Urothelium cell line (cell line): ENCODE measurements at places on chromosomes 12 and 14.

DNA sequence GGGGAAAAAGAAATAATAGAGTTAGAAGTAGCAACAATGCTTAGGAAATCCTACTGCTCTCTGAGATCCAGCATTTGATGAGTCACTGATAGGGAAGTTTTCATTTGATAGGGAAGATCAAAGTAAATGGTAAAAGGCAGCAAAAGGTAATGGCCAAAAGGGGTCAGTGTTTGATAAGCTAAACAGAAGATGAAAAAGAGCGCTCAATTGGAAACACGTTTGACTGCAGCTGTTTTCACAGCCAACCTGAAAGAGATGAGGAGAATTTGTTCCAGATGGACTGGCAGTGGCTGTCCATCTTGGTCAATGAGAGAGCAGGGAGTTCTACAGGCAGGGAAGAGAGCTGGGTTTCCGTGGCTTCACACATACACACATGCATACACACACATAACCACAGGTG is 264.2 kb downstream of the TMEM132C start:
- no peak for DNase-seq

DNA sequence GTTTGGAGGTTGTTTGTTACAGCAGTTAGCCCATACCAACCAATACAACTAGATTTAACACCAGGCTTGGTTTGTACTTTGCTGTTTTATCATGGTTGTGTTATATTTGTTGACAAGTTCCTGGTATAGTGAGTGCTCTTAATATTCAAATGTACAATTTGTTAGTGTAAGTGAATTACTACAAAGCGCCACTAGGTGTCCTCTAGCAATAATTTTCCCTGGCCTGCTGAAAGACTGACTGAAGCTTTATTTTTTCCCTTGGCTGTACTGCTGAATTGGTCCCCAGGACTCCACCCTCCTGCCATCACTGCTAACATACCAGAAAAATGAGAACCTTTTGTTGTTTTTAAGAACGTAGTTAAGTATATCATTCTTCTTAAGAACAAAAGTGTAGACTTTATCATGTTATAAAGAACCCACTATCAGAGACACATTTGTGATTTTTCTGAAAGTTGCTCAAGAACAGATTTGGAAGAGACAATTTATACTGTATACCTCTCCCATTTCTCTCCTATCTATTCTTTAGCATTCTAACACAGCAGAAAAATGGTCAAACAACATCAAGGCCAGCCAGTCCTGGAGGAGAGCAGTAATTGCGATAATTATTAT is 75.3 kb upstream of the FAR2 start:
- peak; percentile 23 for DNase-seq

DNA sequence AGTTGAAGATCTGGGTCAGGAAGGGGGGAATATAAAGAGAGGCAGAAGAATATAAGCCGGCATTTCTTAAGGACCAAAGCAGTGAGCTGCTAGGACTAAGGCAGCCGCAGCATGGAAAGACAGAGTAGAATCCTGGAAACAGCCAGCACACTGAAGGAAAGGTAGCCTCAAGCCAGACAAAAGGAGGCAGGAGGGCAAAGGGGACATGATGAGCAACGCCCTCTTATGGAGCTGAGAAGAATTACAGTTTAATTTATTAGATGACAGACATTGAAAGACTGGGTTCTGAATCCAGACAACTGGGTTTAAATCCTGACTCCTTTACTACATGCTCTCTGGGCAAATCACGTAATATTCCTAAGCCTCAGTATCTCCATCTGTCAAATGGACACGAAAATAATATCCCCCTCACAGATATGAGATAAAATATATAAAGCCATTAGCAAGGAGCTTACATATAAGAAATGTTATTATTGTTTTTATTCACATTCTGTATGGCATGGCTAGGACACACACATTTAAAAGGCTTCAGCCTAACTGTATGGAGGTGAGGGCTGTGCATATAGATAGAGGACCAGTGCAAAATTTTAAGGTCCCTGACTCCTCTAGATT is 8.1 kb upstream of the PCED1B start:
- DNase-seq, result no peak

DNA sequence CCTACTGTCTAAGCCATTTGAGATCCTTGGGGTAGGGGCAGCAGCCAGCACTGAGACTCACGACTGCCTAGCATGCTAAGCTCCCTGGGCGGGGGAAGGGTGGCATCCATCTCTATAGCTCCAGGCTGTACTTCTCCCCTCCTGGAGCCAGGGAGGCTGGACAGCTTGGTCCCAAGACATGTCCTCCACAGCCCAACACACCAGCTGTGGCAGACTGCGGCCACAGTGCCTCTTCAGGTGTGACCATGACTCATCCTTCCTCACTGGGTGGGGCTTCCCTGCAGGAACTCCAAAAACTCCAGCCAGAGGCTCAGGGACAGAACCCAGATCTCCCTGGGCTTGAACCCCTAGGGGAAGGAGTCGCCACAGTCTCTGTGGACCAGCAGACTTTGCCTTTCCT is 193.9 kb downstream of the GPHN start:
- no peak for DNase-seq

- DNase-seq, result no peak
These were observed 17.7 kb downstream of the C12orf71 start for GRCh38 chr12:27064397-27065342.

- no peak for DNase-seq
These were observed 2.7 kb downstream of the DEGS2 start for GRCh38 chr14:100156776-100157175.

GRCh38 chr12:56206452-56207166 is 15.1 kb downstream of the RNF41 start:
- DNase-seq, result no peak

DNA sequence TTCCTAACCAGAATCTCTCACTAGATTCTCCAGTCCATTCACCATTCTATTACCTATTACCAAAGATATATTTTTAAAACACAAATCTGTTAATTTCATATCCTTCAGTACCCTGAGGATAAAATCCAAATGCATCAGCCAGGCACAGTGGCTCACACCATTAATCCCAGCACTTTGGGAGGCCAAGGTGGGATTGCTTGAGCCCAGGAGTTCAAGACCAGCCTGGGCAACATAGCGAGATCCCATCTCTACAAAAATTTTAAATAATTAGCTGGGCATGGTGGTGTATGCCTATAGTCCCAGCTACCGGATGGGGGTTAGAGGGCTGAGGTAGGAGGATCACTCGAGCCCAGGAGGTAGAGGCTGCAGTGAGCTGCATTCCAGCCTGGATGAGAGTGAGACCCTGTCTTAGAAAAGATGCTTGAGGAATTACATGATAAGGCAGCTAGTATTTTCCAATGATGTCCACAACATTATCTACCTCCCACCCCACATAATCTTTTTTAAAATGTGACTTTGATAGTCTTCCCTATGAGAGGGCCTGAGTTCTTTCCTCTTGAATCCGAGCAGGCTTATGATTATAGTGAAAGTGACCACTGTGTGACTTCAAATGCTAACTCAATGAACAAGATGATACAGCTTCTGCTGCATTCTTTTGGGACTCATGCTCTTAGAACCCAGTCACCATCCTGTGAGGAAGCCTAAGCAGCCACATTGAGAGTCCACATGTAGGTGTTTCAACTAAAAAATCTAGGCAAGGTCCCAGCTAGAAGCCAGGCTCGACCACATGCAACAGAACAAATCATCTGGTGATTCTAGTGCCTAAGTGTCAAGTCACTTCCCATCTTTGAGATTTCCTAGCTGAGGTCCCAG is 18.0 kb downstream of the HECTD1 start:
- no peak for DNase-seq

GRCh38 chr12:92193063-92193462 is 47.4 kb upstream of the BTG1 start:
- no peak for DNase-seq

DNA sequence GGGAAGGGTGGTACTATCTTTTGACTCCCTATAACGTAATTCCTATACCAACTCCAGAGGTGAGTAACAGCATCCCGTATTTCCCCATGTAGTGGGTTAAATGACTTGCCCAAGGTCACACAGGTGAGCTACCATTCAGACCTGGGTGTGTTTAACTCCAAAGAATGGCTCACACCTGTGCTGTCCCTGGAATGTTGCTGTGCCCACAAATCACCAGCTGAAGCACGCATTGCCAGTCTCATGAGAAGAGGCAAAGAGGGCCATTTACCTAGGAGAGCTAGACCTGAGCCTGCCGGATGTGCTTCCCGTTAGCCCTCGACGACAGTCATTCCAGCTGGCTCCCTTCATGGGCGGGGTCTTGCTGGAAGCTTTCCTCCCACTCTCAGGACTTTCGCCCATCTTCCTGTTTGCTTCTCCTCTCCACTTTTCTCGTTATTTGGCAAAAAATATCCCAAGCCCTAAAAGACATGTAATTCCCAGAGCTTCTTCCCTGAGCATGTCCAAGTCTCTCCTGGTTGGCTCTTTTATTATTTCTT is 106.6 kb upstream of the VASH1 start:
- DNase-seq, result no peak

DNA sequence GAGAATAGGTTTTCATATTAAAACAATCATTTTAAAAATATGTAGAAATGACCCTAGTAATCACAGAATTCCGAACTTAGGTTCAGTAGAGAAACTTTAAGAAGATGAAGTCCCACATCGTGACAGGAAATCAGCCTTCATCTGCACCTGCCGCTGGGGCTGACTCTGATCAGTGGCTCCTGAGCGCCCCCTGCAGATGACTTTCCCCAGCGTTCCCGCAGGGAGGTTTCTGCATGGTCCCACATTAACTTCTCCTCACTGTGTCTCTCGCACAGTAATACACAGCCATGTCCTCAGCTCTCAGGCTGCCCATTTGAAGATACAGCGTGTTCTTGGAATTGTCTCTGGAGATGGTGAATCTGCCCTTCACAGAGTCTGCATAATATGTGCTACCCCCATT is 1131.1 kb downstream of the TMEM121 start:
- no peak for DNase-seq

GRCh38 chr14:103738701-103739451 is 23.3 kb downstream of the ZFYVE21 start:
- no peak for DNase-seq

DNA sequence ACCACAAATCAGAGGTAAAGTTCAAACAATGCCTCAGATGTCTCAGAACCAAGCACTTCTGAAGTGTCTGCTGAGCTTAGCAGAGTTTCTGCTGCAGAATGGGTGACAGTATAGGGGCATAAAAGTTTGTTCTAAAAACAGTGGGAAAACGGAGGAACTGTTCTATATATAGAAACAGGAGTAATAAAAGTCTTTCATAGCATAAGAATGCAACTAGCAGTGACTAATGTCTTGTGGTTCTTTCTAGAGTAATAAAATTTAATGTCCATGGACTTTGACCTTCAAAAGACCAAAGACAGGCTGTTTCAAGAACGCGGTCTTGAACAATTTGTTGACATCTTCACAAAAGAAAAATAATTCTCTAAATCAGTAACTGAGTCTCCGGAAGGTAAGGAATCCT is 107.5 kb upstream of the FAR2 start:
- peak; percentile 62 for DNase-seq

DNA sequence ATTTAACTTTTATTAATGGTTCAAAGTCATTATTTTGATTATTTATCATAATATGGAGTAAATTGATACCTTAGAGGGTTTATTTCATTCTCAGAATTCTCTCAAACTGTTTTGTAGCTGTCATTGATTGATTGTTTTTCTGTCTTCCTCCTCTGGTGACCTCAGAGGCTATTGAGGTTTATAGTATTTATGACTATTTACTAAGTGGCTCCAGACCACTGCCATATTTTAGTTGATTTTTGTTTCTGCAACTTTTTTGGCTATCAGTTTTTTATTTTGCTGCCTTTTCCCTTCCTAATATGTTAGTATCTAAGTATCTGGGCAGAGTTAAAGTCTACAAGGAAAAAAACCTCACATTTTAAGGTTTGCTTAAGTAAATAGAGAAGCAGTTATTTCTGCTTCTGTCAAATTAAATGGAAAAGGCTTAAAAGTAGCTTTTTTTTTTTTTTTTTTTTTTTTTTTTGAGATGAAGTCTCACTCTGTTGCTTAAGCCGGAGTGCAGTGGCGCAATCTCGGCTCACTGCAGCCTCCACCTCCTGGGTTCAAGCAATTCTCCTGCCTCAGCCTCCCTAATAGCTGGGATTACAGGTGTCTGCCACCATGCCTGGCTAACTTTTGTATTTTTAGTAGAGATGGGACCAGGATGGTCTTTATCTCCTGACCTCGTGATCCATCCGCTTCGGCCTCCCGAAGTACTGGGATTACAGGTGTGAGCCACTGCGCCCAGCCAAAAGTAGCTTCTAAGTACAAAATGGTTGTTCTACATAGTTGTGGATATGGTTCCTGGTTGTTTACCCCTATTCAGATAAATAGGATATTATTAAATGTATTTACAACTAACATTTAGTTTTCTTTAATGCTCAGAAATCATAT is 8.2 kb downstream of the MDM2 start:
- DNase-seq, result no peak

DNA sequence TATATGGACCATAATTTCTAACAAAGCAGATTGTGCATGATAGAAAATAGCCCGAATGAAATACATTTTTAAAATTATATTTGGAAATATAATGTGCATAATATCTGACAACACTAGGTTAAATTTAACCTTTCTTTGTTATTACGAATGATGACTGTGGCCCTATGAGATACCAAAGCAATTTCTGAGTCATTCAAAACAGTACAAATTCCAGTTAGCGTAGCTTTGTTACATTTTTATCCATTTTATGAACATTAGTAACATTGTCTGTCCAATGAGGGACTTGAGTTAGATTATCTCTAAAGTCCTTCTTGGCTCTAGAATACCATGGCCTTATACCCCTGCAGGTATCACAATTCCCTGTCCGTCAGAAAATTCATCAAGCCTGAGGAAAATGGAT is 39.0 kb upstream of the REP15 start:
- DNase-seq, result no peak

- no peak for DNase-seq
These were observed 142.2 kb upstream of the RFLNA start for GRCh38 chr12:124152731-124153130.

DNA sequence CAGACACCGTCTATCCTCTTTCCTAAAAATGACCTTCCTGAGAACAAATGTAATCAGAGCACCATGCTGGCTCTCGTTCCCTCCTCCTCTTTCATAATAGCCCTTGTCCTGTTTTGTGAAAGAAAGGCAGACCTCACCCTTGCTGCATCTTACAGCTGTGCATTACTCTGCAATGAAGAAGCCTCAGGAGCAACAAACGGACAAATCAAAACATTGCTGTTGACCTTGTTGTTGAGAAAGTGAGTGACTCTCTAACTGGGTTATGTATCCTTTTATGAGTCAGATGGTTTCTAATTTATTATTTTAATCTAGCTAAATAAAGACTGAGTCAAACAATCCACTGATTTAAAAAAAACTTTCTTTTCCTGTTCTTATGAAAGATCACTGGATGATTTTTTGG is 180.9 kb downstream of the RPS29 start:
- DNase-seq, result no peak

- no peak for DNase-seq
These were observed 58.2 kb downstream of the GALNT9 start for GRCh38 chr12:132270969-132271754.
